ENCODE measurements at places on chromosomes 6 and 20.

DNA sequence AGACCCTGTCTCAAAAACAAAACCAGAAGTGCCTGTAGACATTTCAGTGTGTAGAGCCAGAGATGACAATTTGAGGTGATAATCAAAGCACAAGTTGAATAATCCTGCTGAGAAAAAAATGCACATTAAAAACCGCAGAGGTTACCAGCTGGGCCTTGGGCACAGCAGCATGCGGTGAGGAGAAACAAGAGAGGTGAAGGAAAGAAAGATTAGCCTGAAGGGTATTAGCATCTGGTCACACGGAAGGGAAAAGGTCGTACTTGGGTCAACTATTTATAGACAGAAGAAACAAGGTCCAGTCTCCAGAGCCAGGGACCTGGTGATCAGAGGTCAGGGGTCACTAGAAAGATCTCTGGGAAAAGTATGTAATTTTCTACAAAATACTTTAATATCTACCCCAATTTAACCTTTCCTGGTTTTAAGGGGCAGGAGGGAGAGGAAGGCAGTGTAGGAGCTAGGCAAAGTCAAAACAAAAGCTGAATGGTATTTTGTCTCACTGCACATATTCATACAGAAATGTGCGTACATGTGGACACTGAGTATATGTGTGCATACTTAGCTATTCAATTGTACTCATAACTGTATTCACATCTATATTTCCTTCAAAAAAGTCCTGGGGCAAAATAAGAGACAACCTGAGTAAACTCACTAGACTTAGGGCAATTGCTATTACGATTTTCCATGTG is 10.1 kb downstream of the MAP7 start:
- DNase-seq: no peak

GRCh38 chr20:56503916-56504315 is 20.6 kb upstream of the FAM209A start:
- no peak for DNase-seq

- DNase-seq: no peak
These were observed 397.4 kb downstream of the MAFB start for GRCh38 chr20:40291493-40292135.

- DNase-seq: no peak
These were observed 12.6 kb upstream of the ZFP64 start for GRCh38 chr20:52204136-52204535.

DNA sequence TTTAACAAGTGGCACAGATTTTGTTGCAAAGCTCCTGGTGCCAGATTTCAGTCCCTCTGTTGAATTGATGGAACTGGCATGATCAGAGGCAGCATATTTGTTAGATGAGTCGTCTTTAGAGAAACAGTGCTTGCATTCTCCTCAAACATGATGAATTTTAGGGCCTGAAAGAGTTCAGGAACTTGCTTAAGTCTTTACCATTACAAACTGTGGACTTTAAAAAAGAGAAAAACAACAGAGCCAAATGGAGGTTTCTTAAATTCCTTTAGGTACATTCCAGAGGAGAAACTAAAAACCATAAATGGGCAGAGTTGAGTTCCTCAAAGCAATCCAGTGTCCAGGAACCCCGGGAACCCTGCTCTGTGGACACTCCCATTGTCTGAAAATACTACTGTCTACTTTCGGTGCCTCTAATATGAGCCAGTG is 2.5 kb downstream of the GTF2H5 start:
- no peak for DNase-seq

DNA sequence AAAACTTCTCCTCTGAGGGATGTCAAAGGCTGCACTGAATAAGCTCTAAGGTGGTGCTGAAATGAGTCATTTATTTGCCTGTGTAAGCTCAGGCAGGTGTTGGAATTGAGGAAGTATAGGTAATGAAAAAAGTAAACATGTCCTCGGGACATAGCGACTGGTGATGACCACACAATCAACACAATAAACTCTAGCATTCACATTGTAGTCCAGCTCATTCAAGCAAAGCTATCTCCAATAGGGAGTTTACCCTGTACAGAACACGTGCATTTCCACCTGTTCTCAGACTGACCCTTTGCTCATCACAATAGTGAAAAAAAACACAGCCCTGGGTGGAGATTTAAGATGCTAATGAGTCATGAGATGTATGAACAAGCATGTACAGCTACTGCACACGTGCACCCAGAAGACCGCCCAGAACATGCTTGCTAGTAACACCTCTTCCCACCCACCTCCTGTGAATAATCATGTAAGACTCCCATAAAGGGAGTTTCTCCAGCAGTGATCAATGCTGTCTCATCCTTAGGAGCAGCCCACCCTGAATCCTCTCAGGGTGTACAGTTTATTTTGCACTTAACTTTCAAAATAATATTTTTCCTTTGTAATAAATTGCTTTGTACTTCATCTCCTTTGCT is 33.0 kb upstream of the POU5F1 start:
- DNase-seq: no peak

- DNase-seq: no peak
These were observed 82.7 kb downstream of the PSMG4 start for GRCh38 chr6:3341467-3341866.

- no peak for DNase-seq
These were observed 74.5 kb downstream of the PSMG4 start for GRCh38 chr6:3333263-3333662.

GRCh38 chr20:3808544-3808943 is 11.8 kb upstream of the AP5S1 start:
- no peak for DNase-seq

GRCh38 chr6:135935941-135936601 is 84.6 kb downstream of the PDE7B start:
- no peak for DNase-seq

DNA sequence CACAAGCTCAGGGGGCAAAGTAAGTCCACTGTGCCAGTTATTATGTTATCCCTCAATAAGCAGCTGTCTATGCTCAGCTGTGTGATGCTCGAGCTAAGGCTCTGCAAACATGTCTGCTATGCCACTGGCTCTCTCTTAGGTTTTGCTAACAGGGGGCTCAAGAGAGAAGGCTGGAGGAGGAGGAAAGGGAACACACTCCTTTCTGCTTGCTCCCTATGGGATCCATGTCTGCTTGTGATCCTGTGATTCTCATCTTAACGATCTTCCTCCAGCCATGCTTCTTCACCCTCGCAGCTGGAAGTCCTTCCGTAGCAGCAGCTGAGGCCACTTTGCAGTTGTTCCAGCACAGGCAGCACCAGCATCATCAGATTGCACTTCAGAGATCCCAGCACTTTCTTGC is 37.0 kb upstream of the IGF2R start:
- no peak for DNase-seq

Data from activated T-cell treated with anti-CD3 and anti-CD28 coated beads, Interleukin-2, amount 50 U/mL, for 1 hour (primary cell).